ENCODE measurements at places on chromosomes 12 and 14.

GRCh38 chr12:105240228-105240627 is 4.3 kb upstream of the APPL2 start:
- H3K36me3 ChIP-seq: no peaks in the 10 kb centered on the region
- no peak for DNase-seq
- H3K4me3 ChIP-seq: no peak overlapping the region
- H3K27me3 ChIP-seq: no peaks in the 10 kb centered on the region

DNA sequence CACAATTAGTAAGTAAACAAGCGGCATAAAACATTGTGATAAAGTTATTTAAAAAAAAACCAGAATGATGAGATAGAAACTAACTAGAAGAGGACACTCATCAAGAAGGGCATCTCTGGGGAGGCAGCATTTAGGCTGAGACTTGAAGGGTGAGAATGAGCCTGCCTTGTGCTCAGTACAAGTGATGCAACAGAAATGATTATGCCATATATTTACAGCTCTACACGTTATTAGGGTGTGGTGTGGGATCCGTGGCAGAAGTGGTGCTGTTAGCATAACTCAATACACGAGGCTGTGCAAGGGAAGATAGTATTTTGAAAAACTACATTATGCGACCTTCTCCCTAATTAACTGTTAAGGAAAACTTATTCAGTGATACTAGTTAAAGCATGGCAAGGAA is 178.5 kb upstream of the ATF7IP start:
- H3K27ac ChIP-seq: no peak overlapping the region
- peaks cover 3% of the 10 kb centered on the region for H3K4me1 ChIP-seq
- H3K36me3 ChIP-seq: no peaks in the 10 kb centered on the region
- no peak for DNase-seq
- H3K27me3 ChIP-seq: peaks cover 6% of the 10 kb centered on the region

GRCh38 chr14:74684434-74684833 is 28.4 kb downstream of the AREL1 start:
- no peak for DNase-seq
- H3K4me1 ChIP-seq: peaks cover 16% of the 10 kb centered on the region
- peaks cover 30% of the 10 kb centered on the region for H3K36me3 ChIP-seq

DNA sequence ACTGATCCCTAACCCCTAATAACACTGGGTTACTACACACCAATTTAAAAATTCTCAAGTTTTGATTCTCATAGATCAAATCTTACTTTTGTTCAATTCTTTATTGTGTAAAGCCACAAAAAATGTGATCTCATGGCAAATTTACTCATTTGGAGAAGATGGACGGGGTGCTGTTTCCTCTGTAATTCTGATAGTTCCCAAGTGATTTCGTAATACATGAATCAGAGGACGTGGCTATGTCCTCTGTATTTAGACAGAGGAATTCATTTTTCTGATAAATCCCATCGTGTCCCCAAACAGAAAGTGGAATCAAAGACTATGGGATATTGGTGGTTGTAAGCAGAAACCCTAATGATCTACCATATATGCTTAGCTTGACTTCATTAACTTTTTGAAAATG is 76.6 kb upstream of the GNG2 start:
- DNase-seq: no peak
- H3K4me1 ChIP-seq: peaks cover 8% of the 10 kb centered on the region
- peaks cover 20% of the 10 kb centered on the region for H3K27me3 ChIP-seq
- no peak overlapping the region for H3K27ac ChIP-seq
- peaks cover 6% of the 10 kb centered on the region for H3K36me3 ChIP-seq

GRCh38 chr12:100987552-100988521 is 193.3 kb downstream of the ANO4 start:
- H3K4me1 ChIP-seq: no peaks in the 10 kb centered on the region
- no peak overlapping the region for H3K27ac ChIP-seq
- no peaks in the 10 kb centered on the region for H3K36me3 ChIP-seq
- H3K27me3 ChIP-seq: no peaks in the 10 kb centered on the region

- no peaks in the 10 kb centered on the region for H3K27me3 ChIP-seq
- H3K36me3 ChIP-seq: peaks cover 36% of the 10 kb centered on the region
- H3K27ac ChIP-seq: no peak overlapping the region
- H3K4me1 ChIP-seq: peaks cover 9% of the 10 kb centered on the region
- no peak for DNase-seq
These were observed 15.4 kb downstream of the MON2 start for GRCh38 chr12:62481843-62482540.

- no peak overlapping the region for H3K27ac ChIP-seq
- no peak for DNase-seq
- H3K27me3 ChIP-seq: peaks cover 5% of the 10 kb centered on the region
- H3K4me3 ChIP-seq: no peak overlapping the region
- no peaks in the 10 kb centered on the region for H3K36me3 ChIP-seq
These were observed 22.5 kb downstream of the PLEKHH1 start for GRCh38 chr14:67555518-67556090.

DNA sequence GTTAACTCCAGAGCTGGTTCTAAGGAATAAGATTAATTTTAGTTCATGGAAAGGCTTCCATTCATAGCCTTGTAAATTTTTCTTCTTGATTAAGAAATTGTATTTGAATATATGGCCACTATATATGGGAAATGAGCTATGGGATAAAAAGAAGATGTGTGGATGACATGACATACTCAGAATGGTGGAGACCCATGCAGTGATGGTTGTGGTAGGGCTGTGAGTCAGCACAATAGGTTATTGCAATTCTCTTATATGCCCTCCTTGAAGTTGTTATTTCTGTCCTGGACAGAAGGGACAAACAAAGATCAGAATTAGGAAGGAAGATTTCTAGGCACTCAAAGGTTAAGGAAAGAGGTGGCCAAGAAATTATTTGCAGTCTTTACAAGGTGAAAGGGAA is 21.5 kb downstream of the RASSF9 start:
- H3K4me3 ChIP-seq: no peak overlapping the region
- H3K27me3 ChIP-seq: no peaks in the 10 kb centered on the region
- no peaks in the 10 kb centered on the region for H3K4me1 ChIP-seq
- DNase-seq: no peak
- no peak overlapping the region for H3K27ac ChIP-seq

GRCh38 chr14:35343702-35344101 is 51.5 kb downstream of the PSMA6 start:
- H3K27ac ChIP-seq: no peak overlapping the region
- peaks cover 31% of the 10 kb centered on the region for H3K4me1 ChIP-seq
- H3K27me3 ChIP-seq: no peaks in the 10 kb centered on the region

GRCh38 chr14:93059917-93060545 is 55.7 kb downstream of the ITPK1 start:
- peak; percentile 60 for DNase-seq
- peak overlapping the region; percentile 67 for H3K4me3 ChIP-seq
- peaks cover 7% of the 10 kb centered on the region for H3K36me3 ChIP-seq
- H3K27me3 ChIP-seq: no peaks in the 10 kb centered on the region

GRCh38 chr12:110699591-110700445 is 10.9 kb upstream of the HVCN1 start:
- peaks cover under 1% of the 10 kb centered on the region for H3K27me3 ChIP-seq
- peaks cover 11% of the 10 kb centered on the region for H3K4me1 ChIP-seq
- DNase-seq: no peak
- H3K36me3 ChIP-seq: no peaks in the 10 kb centered on the region

- H3K4me1 ChIP-seq: no peaks in the 10 kb centered on the region
- no peak for DNase-seq
- peaks cover 5% of the 10 kb centered on the region for H3K27me3 ChIP-seq
- no peak overlapping the region for H3K4me3 ChIP-seq
These were observed 22.2 kb upstream of the ABCD4 start for GRCh38 chr14:74324931-74325361.

DNA sequence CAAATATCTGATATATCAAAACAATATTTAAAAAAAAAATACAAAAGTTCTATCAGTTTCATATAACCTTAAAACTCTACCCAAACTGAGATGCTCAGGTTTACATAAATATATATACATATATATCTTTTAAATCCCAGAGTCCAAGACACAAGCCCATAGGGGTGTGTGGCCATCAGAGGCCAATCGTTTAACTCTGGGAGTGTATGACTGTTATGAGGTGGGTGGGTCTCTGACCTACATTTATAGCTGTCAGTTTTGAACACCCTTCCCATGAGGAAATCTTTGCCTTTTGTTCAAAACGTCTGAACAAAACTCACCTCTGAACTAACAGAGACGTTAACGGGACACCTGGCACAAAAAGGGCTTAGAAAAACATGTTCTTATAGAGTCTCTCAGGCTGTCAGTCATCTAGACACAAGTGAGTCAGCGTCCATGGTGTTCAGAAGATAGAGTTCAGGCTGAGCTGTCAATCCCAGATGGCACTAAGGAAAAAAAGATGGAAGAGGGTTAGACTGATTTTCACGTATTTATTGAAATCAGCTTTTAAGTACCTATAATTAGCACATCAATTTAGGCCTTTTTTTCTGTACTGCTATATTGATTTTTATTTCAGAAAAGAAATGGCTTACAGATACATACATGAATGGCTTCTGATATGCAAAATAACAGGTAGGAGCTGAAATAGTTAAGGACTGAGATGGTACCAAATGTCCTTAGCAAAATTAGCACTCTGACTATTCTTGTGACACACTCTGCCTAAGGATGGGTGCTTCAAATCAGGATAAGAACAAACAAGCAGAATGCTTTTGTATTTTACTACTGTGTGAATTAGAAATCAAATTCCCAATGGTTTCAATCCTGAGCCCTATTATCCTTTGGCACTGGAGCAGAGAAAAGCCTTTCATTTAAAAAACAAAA is 29.2 kb downstream of the HIGD1C start:
- no peak for DNase-seq
- H3K36me3 ChIP-seq: peaks cover 19% of the 10 kb centered on the region
- H3K27ac ChIP-seq: no peak overlapping the region
- no peak overlapping the region for H3K4me3 ChIP-seq

DNA sequence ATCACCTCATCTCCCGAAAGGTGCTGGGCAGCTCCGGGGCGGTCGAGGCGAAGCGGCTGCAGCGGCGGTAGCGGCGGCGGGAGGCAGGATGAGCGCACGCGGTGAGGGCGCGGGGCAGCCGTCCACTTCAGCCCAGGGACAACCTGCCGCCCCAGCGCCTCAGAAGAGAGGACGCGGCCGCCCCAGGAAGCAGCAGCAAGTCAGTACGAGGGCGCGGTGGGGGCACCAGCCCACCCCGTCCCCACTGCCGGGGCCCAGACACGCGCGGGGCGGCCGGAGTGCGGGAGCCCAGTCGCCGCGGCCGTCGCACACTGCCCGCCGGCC is 862 bp downstream of the HMGA2 start:
- H3K36me3 ChIP-seq: no peaks in the 10 kb centered on the region
- H3K4me1 ChIP-seq: peaks cover 14% of the 10 kb centered on the region
- peaks cover 75% of the 10 kb centered on the region for H3K27me3 ChIP-seq
- no peak overlapping the region for H3K27ac ChIP-seq
- DNase-seq: no peak
- peak overlapping the region; percentile 86 for H3K4me3 ChIP-seq

DNA sequence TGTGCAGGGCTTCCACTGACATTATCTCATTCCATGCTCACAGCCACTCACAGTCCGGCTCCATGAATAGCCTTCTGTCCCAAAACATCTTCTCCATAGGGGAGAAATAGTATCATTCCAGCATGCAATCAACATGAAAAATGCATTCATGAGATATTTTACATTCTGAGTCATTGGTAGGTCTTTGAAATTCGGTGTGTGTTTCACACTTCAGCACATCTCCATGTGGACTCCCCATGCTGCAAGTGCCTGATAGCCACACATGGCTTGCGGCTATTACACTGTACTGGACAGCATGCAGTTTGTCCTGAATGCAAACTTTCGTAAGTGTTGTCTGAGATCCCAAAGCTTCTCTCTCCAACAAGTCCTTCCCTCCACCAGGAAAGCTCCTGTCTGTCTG is 449.3 kb downstream of the MED13L start:
- H3K27ac ChIP-seq: no peak overlapping the region
- no peak for DNase-seq
- H3K27me3 ChIP-seq: no peaks in the 10 kb centered on the region
- no peaks in the 10 kb centered on the region for H3K4me1 ChIP-seq

DNA sequence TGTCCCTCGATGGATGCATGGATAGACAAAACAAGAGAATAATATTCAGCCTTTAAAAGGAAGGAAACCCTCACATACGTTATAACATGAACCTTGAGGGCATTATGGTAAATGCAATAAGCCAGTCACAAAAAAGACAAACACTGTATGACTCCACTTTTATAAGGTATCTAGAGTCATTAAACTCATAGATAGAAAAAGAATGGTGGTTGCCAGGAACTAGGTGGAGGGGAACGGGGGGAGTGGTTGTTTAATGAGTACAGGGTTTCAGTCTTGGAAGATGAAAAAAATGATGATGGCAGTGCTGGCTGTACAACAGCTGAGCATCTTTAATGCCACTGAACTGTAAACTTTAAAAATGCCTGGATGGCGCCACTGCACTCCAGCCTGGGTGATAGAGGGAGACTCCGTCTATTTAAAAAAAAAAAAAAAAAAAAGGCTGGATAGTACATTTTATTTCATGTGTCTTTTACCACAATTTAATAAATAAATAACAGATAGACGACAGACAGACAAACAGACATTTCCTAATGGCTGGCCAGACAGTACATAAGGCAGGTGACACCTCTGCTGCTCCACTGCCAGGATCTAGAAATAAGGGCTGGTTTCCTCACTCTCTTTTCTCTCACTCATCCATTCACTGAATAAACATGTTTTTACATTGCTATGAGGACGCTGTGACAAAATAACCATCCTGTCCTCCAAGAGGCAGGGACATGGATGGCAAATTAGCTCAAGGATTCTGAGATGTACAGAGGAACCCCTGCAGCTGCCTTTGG is 118.8 kb downstream of the FOXN3 start:
- no peak for DNase-seq
- H3K4me3 ChIP-seq: no peak overlapping the region
- no peak overlapping the region for H3K27ac ChIP-seq
- H3K4me1 ChIP-seq: peaks cover 22% of the 10 kb centered on the region

GRCh38 chr14:59803052-59803540 is 67.5 kb downstream of the RTN1 start:
- H3K4me3 ChIP-seq: no peak overlapping the region
- DNase-seq: no peak
- no peaks in the 10 kb centered on the region for H3K4me1 ChIP-seq
- no peak overlapping the region for H3K27ac ChIP-seq
- peaks cover 6% of the 10 kb centered on the region for H3K27me3 ChIP-seq

GRCh38 chr14:73477618-73478266 is 13.0 kb upstream of the RIOX1 start:
- peaks cover 3% of the 10 kb centered on the region for H3K27me3 ChIP-seq
- no peak overlapping the region for H3K4me3 ChIP-seq
- H3K36me3 ChIP-seq: no peaks in the 10 kb centered on the region
- peaks cover 3% of the 10 kb centered on the region for H3K4me1 ChIP-seq
- no peak overlapping the region for H3K27ac ChIP-seq
- DNase-seq: no peak

DNA sequence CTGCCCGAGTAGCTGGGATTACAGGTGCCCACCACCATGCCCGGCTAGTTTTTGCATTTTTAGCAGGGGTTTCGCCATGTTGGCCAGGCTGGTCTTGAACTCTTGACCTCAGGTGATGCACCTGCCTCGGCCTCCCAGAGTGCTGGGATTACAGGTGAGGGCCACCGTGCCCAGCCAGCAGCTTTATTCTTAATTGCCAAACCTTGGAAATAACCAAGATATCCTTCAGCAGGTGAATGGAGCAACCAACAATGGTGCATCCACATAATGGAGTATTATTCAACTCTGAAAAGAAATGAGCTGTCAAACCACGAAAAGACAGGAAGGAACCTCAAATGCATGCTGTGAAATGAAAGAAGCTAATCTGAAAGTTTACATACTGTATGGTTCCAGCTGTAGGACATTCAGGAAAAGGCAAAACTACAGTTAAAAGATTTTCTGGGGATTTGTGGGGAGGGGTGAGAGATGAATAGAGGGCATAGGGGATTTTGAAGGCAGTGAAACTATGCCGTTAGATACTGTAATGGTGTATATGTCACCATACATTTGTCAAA is 118.8 kb upstream of the CCND2 start:
- no peak for DNase-seq
- peak overlapping the region; percentile 41 for H3K4me3 ChIP-seq
- peaks cover 11% of the 10 kb centered on the region for H3K36me3 ChIP-seq
- H3K4me1 ChIP-seq: peaks cover 70% of the 10 kb centered on the region
- H3K27me3 ChIP-seq: no peaks in the 10 kb centered on the region
- H3K27ac ChIP-seq: peak overlapping the region; percentile 90
